Progenitor cell of endocrine pancreas (in vitro differentiated cells): ENCODE measurements at places on chromosomes 7 and 10. TPM values are rescaled to one million over a fixed set of nuclear protein-coding genes. Genes with fewer than 3 reads are reported as not detected.

ADAM12 gene
- total RNA-seq = 1.8 and 5.2 TPM in 2 replicates

DNA sequence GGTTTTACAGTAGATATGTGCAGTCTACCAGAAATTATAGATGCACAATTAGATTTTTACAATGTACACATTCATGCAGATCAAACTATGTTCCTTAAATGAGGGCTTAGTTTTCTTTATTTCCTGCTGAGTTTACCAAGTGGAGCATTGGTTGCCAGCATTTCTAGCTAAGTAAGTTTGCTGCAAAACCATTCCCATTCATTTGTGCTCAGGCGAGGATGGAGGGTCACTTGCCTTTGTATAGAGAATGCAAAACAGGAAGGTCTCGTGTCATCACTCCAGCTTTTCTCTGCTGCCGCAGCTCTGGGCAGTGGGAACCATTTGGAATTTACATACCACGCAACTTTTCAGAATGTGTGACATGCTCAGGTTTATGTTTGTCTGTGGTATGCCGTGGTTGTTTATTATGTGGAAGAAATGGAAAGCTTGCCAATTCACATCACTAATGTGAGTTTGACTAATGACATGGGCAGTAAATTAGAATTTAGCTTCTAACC, 198.6 kb downstream of the TRIL start:
- H3K4me3 ChIP-seq = no peak overlapping the region
- H3K36me3 ChIP-seq = no peaks in the 10 kb centered on the region
- no peaks in the 10 kb centered on the region for H3K27me3 ChIP-seq
- no peak overlapping the region for H3K27ac ChIP-seq
- H3K4me1 ChIP-seq = no peaks in the 10 kb centered on the region
- no peak for DNase-seq

DNA sequence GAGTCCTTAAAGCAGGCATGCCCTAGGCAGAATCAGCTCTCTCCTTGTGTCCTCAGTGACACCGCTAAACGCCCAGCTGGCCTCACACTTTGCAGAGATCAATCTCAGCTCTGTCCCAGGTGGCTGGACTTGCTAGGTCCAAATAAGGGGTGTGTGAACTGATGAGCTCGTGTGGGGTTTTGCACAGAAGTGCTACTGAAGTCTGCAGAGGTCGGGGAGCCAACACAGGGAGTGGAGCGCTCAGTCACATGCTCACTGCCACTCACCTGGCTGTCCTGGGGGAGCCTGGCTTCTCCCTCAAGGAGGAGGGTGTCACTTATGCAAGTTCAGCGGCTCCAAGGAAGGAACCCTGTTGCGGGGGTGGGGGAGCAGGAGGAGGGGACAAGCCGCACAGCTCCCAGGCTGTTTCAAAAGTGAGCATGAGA, 2.0 kb downstream of the ELN start:
- no peak overlapping the region for H3K4me3 ChIP-seq
- no peak overlapping the region for H3K27ac ChIP-seq
- peaks cover 36% of the 10 kb centered on the region for H3K27me3 ChIP-seq
- no peaks in the 10 kb centered on the region for H3K36me3 ChIP-seq

FZD1 gene
- total RNA-seq = 11.8 and 12.0 TPM in 2 replicates

STRA8 gene
- not detected in 2 replicates for total RNA-seq

SEMA3D gene
- 27.9 and 36.3 TPM in 2 replicates for total RNA-seq

- H3K27me3 ChIP-seq = peaks cover 2% of the 10 kb centered on the region
- H3K4me1 ChIP-seq = peaks cover 2% of the 10 kb centered on the region
- no peak overlapping the region for H3K4me3 ChIP-seq
- H3K27ac ChIP-seq = no peak overlapping the region
These were observed 279.9 kb upstream of the PPP2R2D start for GRCh38 chr10:131620904-131621303.

COL1A2 gene
- total RNA-seq = 14.8 and 26.2 TPM in 2 replicates

ITPRID1 gene
- 3.1 and 3.9 TPM in 2 replicates for total RNA-seq

TUBB8 gene
- 0.71 and 0.77 TPM in 2 replicates for total RNA-seq

DNA sequence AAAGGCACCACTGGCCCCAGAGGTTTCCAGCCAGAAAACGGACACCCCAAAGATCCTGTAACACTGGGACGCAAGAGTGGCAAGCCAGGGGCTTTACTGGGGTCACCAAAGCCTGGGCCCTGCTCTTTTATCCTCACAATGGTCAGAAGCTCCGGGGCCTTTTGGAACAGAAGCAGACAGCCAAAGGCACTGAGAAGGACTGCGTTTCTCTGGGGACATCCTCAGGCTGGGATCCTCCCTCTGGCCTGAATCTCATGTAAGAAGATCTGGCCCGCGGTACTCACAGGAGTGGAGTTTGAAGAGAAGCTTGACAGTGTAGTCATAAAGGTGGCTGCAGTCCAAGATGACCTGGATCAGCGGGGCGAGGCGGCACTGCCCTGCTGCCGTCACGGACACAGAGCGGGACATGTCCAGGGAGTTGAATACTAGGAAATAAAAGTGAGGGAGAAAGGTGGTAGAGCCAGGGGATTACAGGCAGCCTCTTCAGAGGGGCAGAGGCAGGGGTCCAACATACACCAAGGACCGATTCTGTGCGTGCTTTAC, 81.4 kb downstream of the SPDYE5 start:
- DNase-seq = no peak
- H3K27me3 ChIP-seq = no peaks in the 10 kb centered on the region
- peaks cover 9% of the 10 kb centered on the region for H3K36me3 ChIP-seq
- H3K4me1 ChIP-seq = no peaks in the 10 kb centered on the region

DNA sequence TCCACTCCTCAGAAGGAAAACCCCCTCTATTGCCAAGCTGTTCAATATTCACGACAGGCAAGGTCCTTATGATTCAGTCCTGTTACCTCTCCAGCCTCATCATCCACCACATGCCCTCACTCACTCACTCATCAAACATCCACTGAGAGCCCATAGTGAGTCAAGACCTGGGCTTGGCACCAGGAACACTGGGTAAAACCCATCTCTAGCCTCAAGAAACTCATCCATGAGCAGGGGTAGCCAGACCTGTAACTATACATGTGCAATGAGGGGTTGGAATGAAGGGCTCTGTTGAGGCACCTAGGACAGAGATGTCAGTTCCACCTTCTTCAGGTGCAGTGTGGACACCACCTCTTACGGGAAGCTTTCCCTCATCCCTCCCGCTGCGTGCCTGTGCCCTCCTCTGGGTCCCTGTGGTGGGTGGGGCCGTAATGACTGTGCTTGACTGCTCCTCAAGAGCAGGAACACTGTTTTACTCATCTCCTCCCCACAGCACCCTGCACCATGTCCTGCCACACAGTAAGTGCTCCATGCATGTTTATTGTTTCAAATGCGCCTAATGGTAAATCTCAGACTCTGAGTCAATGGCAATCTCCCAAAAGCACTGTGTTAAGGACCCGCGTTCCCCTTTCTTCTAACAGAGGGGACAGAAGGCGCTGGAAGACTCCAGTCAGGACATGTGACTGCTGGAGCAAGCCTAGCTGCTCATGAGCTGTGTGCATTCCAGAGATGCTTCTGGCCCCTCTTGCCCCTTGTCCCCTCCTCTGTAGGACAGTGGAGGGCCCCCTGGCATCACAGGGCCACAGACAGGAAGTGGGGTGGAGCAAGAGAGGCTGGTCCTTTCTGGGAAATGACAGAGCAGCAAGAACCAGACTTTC, 95.4 kb downstream of the HIPK2 start:
- no peaks in the 10 kb centered on the region for H3K27me3 ChIP-seq
- no peak overlapping the region for H3K4me3 ChIP-seq
- peaks cover 67% of the 10 kb centered on the region for H3K4me1 ChIP-seq
- DNase-seq = no peak

DNA sequence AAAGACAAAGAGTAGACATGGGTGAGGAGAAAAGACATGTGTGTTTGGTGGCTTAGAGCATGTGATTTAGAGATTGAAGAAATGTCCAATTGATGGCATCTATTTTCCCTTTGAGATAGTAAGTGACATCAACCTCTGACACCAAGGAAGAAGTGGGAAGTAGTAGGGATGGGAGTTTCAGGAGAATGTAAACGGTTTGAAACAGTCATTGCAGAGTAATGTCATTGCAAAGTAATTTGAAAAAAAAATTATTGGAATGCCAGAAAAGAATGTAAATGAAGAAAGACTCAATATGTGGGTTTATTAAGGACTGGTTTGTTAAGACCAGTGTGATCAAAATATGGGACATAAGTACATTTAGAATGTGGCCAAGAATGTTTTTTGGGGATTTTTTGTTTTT, 26.6 kb downstream of the GNG11 start:
- H3K4me3 ChIP-seq = no peak overlapping the region
- H3K27me3 ChIP-seq = no peaks in the 10 kb centered on the region
- H3K27ac ChIP-seq = no peak overlapping the region
- no peak for DNase-seq

GNGT1 gene
- not detected in 2 replicates for total RNA-seq

- no peaks in the 10 kb centered on the region for H3K4me1 ChIP-seq
- no peak overlapping the region for H3K27ac ChIP-seq
- no peaks in the 10 kb centered on the region for H3K27me3 ChIP-seq
- DNase-seq = no peak
These were observed 78.3 kb downstream of the HTR7 start for GRCh38 chr10:90779548-90779947.

- no peak overlapping the region for H3K27ac ChIP-seq
- peaks cover 26% of the 10 kb centered on the region for H3K27me3 ChIP-seq
- no peaks in the 10 kb centered on the region for H3K4me1 ChIP-seq
These were observed 21.2 kb downstream of the BMPER start for GRCh38 chr7:33926535-33926934.

DNA sequence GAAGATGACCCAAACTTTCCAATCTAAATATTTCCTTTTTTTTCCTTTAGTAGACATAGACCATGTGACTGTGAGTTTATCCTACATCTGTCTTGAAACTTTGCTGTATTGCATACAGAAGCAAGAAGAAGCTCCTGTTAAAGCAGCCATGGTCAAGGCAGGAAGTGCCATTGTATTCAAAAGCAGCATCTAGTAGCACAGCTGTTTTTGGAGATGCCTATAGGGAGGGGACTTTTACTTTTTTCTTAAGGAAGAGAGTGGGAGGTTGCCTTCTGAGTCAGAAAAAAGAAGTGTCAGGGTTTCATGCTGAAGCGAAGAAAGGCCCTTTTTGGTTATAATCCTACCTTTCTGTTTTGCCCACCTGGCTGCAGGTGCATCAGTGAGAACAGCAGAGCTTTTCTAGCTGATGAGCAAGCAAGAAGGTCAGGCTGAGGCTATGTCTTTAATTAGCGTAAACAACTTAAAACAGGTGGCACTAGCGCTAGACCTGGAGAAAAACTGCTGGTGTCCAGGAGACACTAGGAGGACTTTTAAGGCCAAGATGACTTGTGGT, 234.1 kb upstream of the AGK start:
- no peak for DNase-seq
- no peaks in the 10 kb centered on the region for H3K36me3 ChIP-seq
- H3K27ac ChIP-seq = no peak overlapping the region
- H3K27me3 ChIP-seq = peaks cover 10% of the 10 kb centered on the region

STOX1 gene
- 7.8 and 8.0 TPM in 2 replicates for total RNA-seq

GRCh38 chr7:70766109-70766508, 365.8 kb upstream of the GALNT17 start:
- H3K27me3 ChIP-seq = no peaks in the 10 kb centered on the region
- no peak overlapping the region for H3K4me3 ChIP-seq
- H3K27ac ChIP-seq = peak overlapping the region; percentile 64
- no peaks in the 10 kb centered on the region for H3K4me1 ChIP-seq
- H3K36me3 ChIP-seq = peaks cover 21% of the 10 kb centered on the region
- DNase-seq = no peak

- H3K4me1 ChIP-seq = peaks cover 18% of the 10 kb centered on the region
These were observed 312.8 kb upstream of the NFE2L3 start for GRCh38 chr7:25839084-25839769.

EPHB6 gene
- 24.8 and 28.8 TPM in 2 replicates for total RNA-seq

- H3K27ac ChIP-seq = no peak overlapping the region
- H3K4me1 ChIP-seq = peaks cover 23% of the 10 kb centered on the region
- peak overlapping the region; percentile 76 for H3K4me3 ChIP-seq
These were observed 1.3 kb downstream of the CAMK2B start for GRCh38 chr7:44324204-44324480.

GARIN1A gene
- total RNA-seq = 5.1 and 7.4 TPM in 2 replicates

DNA sequence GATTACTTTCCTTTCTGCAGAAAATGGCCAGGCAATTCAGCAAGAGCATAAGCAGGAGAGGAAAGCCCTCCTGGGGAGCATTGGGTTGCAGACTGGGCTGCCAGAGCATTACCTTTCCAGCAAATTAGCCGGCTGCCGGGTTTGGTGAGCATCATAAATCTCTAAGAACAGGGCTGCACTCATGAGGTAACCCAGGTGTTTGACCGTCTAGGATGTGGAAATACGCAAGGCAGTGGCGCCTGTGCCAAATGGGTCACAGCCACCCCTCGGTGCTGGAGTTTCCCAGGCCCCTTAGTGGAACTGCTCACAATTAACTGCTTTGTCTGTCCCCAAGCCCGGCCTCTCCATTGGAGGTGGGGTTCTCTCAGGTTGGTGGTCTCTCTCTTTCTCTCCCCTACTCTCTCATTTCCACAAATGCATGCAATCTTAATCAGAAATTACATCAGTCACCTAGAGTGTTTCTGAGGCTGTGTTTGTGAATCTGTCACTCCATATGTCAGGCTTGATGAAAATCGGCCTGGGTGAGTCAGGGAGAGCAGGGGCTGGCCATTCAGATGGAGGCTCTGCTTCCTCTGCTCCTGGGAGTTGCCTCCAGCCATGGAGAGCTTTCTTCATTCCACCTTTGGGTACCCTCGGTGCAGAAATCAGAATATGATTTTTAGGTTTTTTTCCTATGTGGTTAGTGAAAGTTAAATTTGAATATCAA, 26.7 kb downstream of the PTN start:
- H3K4me3 ChIP-seq = no peak overlapping the region
- no peak overlapping the region for H3K27ac ChIP-seq
- DNase-seq = no peak
- H3K36me3 ChIP-seq = no peaks in the 10 kb centered on the region
- peaks cover 1% of the 10 kb centered on the region for H3K4me1 ChIP-seq
- no peaks in the 10 kb centered on the region for H3K27me3 ChIP-seq

DNA sequence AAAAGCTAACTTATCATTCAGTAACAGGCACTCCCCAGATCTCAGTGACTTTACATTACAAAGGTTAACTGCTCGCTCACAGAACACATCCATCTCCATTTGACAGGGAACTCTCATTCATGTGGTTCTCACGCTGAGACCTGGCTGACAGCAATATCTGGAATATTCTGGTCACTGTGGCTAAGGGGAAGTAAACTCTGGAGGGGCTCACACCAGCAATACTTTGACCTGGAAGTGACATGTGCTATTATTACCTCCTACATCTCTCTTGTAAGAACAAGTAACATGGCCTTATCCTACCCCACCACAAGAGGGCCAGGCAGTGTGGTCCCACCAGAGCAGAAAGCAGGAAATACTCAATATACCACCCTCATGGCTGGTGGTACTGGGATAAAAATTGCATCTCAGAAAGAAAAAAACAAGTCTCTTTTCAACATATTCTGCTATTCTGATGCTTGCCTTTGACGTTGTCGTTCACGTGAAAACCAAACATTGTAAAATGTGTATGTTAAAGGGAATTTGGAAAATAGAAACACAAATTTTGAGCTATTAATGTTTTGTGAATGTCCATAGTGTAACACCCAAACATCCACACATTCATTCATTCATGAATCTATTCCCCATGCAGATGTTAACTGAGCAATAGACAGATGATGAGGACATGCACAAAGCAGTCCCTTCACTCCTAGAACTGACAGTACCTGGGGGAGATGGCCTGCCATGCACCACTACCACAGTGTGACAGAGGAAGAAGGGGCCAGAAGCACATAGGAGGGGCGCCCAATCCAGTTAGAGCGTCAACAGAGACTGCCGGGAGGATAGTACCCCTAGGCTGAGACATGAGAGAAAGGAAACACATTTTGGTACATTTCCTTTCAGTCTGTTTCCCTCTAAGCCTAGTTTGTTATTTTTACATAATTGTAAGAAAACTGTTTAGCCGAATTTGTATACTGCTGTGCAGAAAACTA, 166.0 kb upstream of the SP4 start:
- H3K4me3 ChIP-seq = no peak overlapping the region
- DNase-seq = peak; percentile 16
- H3K4me1 ChIP-seq = peaks cover 3% of the 10 kb centered on the region
- H3K27ac ChIP-seq = no peak overlapping the region
- H3K36me3 ChIP-seq = no peaks in the 10 kb centered on the region

MMP21 gene
- not detected in 2 replicates for total RNA-seq

TDRD1 gene
- not detected in 2 replicates for total RNA-seq
